A375 (cell line): ENCODE measurements at places on chromosomes 3 and 15. TPM values are rescaled to one million over a fixed set of nuclear protein-coding genes. Genes with fewer than 3 reads are reported as not detected.

ISG20 gene
- total RNA-seq = 383 and 409 TPM in 2 replicates

EOGT gene
- total RNA-seq = 18.6 and 24.4 TPM in 2 replicates

POLG gene
- total RNA-seq = 74.9 and 82.3 TPM in 2 replicates

GOLGA6B gene
- 0.15 TPM in 1 of 2 replicates, not detected in the other for total RNA-seq

FEZF2 gene
- not detected in 2 replicates for total RNA-seq

MAGEL2 gene
- total RNA-seq = 0.08 and 0.15 TPM in 2 replicates

CYP1A1 gene
- total RNA-seq = 2.9 and 3.5 TPM in 2 replicates

CHRM5 gene
- total RNA-seq = not detected in 2 replicates

TMEM40 gene
- total RNA-seq = 0.08 TPM in 1 of 2 replicates, not detected in the other

LYZL4 gene
- total RNA-seq = 0.34 TPM in 1 of 2 replicates, not detected in the other

DNAH12 gene
- total RNA-seq = under 0.01 TPM in 1 of 2 replicates, not detected in the other

CTDSPL gene
- 7.0 and 7.5 TPM in 2 replicates for total RNA-seq

PCLAF gene
- total RNA-seq = 56.8 and 59.8 TPM in 2 replicates

LRRC2 gene
- total RNA-seq = 0.37 and 0.53 TPM in 2 replicates

ERICH6 gene
- total RNA-seq = not detected in 2 replicates

PIF1 gene
- total RNA-seq = 30.2 and 35.5 TPM in 2 replicates

SPG11 gene
- total RNA-seq = 41.8 and 42.0 TPM in 2 replicates
